T-helper 2 cell treated with Interferon-gamma antibody and Interleukin-4, amounts not matched to agents 100 ng/mL and 5 ng/mL, for 36 hours (primary cell): ENCODE measurements at places on chromosomes 5 and 9. TPM values are rescaled to one million over a fixed set of nuclear protein-coding genes. Genes with fewer than 3 reads are reported as not detected.

TRIM32 gene
- 17.8 and 18.1 TPM in 2 replicates for total RNA-seq

MEGF9 gene
- 8.7 TPM in 2 replicates for total RNA-seq

RNF183 gene
- total RNA-seq = 0.45 TPM in 1 of 2 replicates, not detected in the other

CDC20B gene
- 0.14 and 0.32 TPM in 2 replicates for total RNA-seq

GALNT10 gene
- 33.9 and 38.4 TPM in 2 replicates for total RNA-seq

WDR55 gene
- total RNA-seq = 35.9 and 36.9 TPM in 2 replicates

C9orf152 gene
- total RNA-seq = 0.07 TPM in 1 of 2 replicates, not detected in the other

IL13 gene
- total RNA-seq = 32.6 and 39.1 TPM in 2 replicates

ZNF608 gene
- not detected in 2 replicates for total RNA-seq

DOK3 gene
- 5.3 and 5.4 TPM in 2 replicates for total RNA-seq

TMEM232 gene
- 0.45 and 0.75 TPM in 2 replicates for total RNA-seq

TBCA gene
- 179 and 180 TPM in 2 replicates for total RNA-seq

MTAP gene
- 63.7 and 64.4 TPM in 2 replicates for total RNA-seq

GARNL3 gene
- 1.0 and 1.8 TPM in 2 replicates for total RNA-seq

GLDC gene
- total RNA-seq = 0.27 and 0.34 TPM in 2 replicates
